ENCODE measurements at places on chromosomes 13 and 19.

- no peak for DNase-seq
These were observed 20.8 kb downstream of the LAIR2 start for GRCh38 chr19:54523403-54523802.

- no peak for DNase-seq
These were observed 115.8 kb upstream of the SERP2 start for GRCh38 chr13:44257796-44258195.

DNA sequence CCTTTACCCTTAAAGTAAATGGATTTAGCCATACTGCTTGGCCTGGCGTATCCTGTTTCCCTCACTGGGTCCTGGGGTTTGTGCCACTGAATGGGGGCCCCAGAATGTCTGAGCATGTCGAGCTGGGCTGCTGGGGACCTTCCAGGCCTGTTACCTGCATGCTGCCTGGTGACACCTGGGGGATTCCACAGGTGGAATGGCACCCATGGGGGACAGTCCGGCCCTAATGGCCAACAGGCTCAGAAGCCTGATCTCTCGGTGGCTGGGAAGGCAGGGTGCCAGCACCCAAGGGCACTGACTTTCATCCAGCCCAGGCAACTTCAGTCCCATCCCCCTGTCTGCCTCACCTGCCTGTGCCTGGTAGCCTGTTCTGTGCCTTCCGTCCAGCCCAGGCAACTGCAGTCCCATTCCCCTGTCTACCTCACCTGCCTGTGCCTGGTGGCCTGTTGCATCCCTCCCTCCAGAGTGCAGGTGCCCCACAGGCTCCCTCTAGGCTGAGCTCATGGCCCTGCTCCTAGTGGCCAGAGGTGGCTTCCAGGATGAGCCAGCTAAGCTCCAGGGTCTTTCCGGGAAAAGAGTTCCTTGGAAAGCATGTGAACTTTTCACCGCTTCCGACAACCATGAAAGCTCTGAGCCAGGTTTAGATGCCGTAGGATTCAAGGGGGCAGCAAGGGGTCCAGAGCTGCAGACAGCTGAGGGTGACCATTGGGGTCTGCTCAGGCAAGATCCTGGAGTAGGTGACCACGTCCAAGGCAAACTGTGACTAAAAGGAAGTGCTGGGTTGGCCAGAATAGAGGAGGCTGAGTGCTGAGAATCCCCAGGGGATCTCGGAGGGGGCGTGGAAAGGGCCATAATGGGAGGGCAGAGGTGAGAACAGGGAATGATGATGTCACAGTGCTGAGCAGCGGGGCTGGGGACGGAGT is 30.3 kb upstream of the ZNF492 start:
- no peak for DNase-seq

- no peak for DNase-seq
These were observed 86.8 kb downstream of the UBL3 start for GRCh38 chr13:29763436-29764180.

DNA sequence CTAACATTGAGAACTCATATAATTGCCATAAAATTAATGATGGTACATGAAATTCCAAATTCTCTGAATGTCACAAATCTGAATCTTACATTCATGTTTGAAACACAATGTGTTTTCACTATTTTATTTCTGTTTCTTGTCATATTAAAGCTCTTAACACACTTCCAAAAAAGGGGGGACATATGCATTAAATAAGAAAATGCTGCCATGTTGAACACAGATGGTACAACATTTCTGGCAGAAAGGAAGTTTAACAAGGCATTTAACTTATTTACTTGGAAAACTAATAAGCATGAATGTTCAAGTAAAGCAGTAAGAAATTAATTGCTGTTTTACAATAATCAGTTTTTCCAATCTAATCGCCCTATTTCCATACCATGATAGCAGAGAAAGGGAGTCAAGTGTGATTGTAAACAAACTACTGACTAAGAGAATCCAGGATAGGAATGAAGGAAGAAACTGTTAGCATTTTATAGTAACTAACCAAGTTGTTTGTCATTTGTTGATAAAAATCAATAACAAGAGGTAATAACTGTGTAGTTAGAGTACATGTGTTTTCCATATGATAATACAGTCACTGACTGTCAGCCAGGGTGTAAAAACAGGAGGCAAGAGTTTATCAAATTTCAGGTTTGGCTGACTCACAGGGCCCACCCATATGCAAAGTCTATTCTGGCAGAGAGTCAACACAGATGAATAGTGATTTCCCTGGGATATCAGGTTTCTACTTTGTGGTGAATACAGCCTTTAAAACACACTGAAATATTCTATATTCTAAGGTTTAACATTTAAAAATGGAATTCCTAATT is 5.7 kb upstream of the FOXO1 start:
- no peak for DNase-seq

DNA sequence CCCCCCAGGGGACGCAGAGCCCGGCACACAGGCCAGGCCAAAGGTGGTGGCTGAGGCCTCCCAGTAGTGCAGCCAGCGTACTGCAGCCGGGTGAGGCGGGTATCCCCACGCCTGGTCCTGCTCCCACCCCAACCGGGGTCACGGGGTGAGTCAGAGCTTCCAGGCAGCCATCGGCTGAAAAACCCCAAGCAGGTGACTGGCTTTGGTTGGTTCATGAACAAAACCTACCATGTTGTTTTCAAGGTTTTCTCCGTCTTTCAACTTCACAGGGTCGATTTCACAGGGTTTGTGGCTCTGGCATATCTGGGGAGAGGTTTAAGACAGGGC is 42.1 kb upstream of the C13orf46 start:
- no peak for DNase-seq

DNA sequence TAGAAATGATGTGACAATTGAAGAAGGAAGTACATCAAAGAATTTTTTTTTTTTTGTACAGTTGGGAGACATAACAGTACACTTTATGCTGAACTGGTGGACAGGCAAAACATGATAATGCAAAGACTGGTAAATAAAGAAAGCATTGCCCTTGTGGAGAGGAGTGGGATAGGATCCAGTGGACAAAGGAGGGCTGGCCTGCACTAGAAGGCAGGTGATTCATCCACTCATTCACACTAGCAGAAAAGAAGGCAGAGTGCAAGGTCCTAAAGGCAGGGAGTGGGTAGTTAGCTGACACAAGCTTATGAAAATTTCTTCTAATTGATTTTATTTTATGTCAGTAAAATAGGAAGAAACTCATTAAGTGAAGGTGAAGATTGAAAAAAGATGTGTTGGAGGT is 17.6 kb upstream of the NALCN start:
- no peak for DNase-seq

GRCh38 chr19:55196803-55197202 is 12.5 kb downstream of the PTPRH start:
- no peak for DNase-seq

DNA sequence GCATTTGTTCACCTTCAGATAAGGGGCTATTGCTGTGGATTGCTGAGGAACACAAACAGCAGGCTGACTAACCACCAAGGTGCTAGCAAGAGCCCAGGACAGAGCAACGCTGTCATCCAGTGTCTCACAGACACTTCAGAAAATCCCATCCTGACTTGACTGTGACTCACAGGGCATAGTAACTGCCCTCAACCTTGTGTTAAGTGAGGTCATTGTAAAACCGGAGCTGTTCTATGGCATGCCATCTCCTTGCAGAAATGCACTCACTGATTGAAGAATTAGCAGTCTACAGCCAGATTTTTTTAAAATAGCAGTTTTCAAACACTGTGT is 51.1 kb downstream of the TNFRSF19 start:
- DNase-seq, result no peak

DNA sequence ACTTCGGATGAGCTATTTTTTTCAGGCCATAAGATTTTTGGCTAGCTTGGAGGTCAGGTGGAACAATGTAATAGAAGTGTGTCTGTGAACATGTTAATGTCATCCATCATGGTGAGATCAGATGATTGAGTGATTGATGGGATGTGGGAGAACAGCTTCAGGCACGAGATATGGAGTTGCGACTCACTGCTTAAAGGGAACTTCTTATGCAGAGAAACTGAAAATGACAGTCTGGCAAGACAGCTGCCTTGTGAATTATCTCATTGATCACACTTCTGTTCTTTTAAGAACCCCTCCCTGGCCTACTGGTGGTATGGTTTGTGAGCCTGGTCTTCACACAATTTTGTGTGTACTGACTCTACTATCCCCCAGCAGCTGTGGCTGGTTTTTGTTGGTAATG is 96.0 kb downstream of the OLFM4 start:
- DNase-seq, result no peak

- no peak for DNase-seq
These were observed 35.0 kb upstream of the FRY start for GRCh38 chr13:31996601-31997000.

DNA sequence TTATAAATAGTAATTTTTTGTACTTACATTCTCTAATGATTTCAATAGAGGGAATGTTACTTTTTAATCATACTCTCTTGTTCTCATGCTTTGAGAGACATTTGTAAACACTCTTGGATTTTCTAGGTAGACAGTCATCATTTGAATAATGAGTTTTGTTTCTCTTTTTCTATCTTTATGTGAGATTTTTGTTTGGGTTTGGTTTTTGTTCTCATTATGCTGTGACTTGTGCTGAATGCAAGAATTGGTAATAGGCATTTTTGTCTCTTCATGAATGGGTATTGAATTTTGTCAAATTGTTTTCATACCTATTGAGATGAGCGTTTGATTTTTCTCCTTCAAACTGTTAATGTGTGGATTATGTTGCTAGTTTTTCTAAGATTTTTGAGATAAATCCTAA is 56.8 kb upstream of the GPR183 start:
- DNase-seq, result no peak

- DNase-seq, result no peak
These were observed 8.3 kb upstream of the KCNN4 start for GRCh38 chr19:43789029-43789428.

- DNase-seq, result no peak
These were observed 9.9 kb downstream of the ETFB start for GRCh38 chr19:51356159-51356801.

GRCh38 chr13:109314101-109314500 is 472.3 kb downstream of the IRS2 start:
- no peak for DNase-seq

GRCh38 chr19:13052447-13053175 is 50.0 kb downstream of the LYL1 start:
- DNase-seq, result no peak

DNA sequence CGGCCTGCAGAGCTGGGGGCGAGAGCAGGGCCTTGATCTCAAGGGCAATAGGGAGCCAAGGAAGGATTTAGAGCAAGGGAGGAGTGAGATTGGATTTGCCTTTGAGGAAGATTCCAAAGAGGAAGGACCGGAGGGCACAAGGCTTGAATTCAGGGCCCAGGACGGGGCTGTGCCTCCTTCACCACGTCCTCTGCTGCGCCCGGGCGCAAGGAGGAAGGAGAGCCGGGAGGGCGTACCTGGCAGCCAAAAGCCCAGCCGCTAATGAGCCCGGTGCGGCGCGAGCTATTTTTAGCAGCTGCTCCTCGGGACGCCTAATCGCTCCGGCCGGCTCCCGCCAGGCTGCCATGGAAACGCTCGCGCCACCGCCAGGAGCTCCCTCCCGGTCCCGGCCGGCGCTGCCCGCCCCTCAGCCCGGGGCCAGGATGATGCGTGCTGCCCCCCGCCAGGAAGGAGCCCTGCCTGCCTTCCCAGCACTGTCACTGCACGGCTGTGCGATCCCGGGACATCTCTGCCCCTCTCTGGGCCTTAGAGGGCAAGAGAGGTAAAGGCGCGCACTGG is 31.3 kb downstream of the TINCR start:
- DNase-seq, result no peak

DNA sequence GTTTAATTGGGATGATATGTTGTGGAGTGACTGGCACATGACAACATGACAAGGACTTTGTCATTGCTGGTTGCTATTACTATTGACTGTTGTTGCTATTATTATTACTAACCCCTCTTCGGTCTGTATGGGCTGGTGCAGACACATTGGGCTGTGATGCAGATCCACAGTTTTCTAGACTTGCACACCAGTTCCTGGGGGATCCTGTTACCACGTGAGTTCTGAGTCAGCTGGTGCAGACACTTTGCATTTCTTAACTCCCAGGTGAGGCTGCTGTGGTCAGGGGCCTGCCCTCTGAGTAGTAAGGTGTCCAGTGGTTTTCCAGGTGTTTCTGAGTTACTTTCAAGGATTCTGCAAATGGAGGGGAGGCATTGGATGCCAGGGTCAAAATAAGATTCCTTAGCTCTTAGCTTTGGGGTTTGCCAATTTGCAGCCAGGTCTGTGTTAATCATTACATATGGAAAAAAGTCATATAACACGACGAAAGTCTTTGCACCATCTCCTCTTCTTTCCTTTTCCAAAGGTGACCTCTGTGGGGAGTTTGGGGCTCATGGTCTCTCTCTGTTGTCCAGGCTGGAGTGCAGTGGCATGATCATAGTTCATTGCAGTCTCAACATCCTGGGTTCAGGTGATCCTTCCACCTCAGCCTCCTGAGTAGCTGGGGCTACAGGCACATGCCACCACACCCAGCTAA is 19.3 kb downstream of the BICRA start:
- no peak for DNase-seq

DNA sequence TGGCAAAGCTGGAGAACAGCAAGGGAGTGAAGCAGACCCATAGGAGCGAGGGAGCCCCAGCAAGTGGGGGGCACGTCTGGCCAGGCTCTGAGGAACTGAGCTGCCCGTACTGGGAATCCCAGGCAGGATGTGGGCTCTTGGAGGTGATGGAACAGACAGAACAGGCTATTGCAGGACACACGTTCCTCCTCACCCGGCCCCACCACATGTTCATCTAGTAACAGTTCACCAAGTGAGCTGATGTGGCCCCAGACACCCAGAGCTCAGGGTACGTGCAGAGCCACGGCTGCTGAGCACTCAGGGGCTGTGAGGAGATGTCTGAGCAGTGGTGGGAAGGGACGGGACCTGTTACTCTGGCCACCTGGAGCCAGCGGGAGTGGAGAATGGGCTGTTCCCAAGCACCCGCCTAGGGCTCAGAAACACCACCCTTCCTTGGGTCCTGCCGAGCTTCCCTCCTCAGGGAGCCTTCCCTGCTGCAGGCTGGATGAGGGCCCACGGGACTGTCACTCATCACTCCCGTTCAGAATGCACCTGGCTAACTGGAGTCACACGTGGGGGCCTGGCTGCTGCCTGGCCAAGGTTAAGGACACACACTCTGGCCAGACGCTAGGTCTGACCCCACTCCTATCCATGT is 18.4 kb downstream of the ELL start:
- DNase-seq, result no peak

DNA sequence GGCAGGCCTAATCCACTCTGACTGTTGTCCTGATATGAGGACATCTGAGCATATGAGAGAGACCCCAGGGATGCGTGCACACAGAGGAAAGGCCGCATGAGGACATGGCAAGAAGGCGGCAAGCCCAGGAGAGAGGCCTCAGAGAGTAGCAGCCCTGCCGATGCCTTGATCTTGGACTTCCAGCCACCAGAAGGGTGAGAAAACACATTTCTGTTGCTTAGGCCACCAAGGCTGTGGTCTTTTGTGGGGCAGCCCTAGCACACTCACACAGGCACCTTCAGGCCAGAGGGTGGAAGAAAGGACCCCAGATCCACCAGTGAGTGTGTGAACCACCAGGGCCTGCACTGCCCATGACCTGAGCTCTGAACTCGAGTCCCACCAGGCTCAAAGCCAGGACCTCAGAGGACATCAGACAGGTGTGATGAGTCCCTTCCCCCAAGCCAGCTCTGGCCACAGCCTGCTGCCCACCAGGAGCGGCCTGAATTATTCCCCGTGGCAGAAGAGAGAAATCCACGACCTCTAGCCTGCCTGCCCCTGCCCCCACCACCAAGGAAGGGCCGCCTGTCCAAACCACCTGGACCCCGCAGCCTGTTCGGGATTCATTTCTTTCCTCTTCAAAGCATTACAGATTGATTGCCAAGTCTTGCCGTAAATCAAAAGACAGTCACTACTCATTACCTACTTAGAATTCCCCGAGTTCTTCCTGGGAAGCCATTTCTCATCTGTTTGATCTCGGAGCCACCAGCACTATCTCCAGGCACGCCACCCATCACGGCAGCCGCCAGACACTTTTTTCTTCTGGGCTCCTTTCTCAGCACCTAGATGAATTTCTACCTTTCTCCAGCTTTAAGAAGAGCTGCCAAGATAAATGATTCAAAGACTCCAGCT is 72.2 kb downstream of the CEBPG start:
- no peak for DNase-seq

All from CD4-positive, alpha-beta T cell treated with Interleukin-15 for 1 hour (primary cell).